ENCODE measurements at places on chromosomes 12 and 14.

- DNase-seq, result no peak
These were observed 6.2 kb downstream of the IRF2BPL start for GRCh38 chr14:77022236-77022852.

- DNase-seq, result no peak
These were observed 50.3 kb downstream of the IRAK3 start for GRCh38 chr12:66239295-66239694.

- no peak for DNase-seq
These were observed 115.4 kb upstream of the PRICKLE1 start for GRCh38 chr12:42704810-42705401.

DNA sequence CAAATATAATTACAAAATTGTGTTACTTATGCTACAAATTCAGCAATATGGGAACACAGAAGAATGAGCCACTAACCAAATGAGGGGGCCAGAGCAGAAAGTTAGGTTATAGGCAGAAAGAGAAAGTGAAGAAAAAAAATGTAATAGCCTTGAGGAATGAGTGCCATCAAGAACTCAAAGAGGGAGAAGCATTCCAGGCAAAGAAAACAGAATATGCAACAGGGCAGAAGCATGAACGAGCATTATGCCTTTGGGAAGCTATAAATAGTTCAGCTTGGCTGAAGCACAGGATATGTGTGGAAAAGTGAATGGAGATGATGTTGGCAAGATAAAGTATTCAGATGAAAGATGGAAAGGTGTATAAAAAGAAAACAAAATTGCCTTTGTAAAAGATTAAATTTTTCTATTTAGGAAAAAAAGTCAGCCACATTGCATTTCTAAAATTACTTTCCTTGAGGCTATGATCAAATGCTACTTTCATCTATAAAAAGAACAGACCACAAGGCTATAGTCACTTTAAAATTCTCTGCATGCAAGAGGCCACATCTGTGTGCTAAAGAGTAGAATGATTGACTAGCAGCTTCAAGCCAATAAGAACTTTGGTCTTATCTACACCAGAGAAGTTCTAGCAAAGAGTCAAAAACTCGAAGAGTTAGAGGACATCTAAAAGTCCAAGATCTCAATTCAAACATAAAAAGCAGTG is 193.6 kb upstream of the GARIN6 start:
- no peak for DNase-seq

DNA sequence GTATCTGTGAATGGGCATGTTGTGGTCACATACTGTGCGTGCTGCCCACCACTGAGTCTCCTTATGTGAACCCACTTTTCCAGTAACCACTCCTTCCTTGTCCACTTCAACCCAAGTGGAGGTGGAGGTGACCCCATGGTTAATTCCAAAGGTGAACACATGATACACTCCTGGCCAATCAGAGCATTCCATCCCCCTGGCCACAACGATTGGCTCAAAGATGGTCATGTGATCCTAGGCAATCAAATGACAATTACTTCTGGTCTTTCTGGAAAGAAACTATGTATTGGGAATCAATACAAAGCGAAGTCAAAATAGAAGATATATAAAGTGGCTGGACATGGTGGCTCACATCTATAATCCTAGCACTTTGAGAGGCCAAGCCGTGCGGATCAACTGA is 20.2 kb upstream of the CCDC60 start:
- DNase-seq, result no peak

GRCh38 chr12:17928708-17929366 is 161.2 kb downstream of the RERGL start:
- no peak for DNase-seq

GRCh38 chr14:61568572-61569011 is 126.7 kb upstream of the HIF1A start:
- no peak for DNase-seq

DNA sequence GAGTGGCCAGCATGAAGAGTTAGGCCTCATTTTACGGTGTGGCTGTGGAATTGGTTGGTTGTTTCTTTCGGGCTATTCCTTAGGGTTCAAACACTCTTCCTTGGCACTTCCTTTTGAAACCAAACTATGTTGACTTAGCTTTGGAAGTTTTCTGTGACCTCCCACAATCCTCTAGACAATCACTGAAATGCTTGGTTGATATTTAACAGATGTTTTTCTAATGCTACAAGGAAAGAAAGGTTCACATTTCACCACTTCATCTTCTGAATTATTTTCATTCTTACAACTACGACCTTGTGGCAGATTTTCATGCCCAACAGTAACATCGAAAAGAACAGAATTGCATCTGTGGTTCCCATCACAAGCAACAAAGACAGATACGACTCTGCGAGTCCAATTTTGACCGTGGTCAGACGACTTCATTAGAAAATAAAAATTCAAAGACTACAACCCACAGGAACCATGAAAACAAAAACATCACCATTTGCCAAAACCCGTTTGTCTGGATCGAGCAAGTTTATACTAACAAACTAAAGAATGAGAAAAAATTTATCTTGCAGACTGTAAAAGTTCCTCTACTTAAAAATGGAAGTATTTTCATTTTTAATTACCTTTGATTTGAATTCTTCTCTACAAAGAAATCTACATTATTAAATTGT is 16.9 kb downstream of the PRKAB1 start:
- DNase-seq, result no peak

- DNase-seq, result no peak
These were observed 155.8 kb upstream of the FKBP4 start for GRCh38 chr12:2639020-2639298.

GRCh38 chr12:13170892-13171490 is 25.5 kb upstream of the EMP1 start:
- no peak for DNase-seq

DNA sequence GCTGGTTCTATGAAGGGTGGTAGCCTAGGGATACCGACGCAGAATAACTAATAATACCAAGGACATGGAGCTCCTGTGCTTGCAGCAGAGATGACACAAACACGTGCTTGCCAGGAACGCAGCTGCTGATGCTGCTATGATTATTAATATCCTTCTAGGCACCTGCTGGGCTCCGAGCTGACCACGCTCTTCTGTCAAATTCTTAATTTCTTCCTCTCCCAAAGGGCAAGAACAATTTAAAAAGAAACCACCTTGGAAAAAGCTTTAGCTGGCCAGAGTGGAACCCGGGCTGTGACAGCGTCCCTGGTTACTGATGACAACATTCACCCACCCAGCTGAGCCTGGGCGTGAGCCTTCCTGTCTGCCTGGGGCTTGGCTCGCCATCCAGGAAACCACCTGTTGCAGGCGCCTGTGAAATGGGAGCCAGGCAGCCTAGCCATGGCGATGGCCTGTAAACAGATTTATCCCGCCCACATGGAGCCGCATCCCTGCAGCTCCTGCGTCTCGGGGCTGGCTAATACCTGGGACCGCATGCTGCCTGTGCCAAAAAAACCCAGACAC is 28.8 kb downstream of the CLMN start:
- no peak for DNase-seq

- DNase-seq, result no peak
These were observed 150.9 kb upstream of the GRIP1 start for GRCh38 chr12:66829660-66830325.

DNA sequence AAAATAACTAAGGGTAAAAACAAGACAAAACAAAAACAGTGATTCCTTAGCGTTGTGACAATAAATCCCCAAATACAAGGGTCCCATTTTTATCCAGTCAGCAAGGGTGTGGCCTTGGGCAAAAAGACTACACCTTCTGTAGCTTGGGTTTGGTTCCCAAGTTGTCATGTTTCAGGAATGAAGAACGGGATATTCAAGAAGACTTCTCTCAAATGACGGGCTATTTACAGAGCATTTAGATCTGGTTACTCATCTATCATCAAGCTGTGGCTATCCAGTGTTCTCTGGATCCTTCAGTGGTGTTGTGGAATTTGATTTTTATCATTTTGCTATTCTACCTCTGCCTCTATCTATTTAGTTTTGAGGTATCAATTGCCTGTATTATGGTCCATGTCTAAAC is 219.7 kb downstream of the SLC25A21 start:
- DNase-seq, result no peak

Measured in stimulated activated CD4-positive, alpha-beta T cell treated with anti-CD3 and anti-CD28 coated beads, TNF-alpha, amount 100 ng/mL, for 24 hours (primary cell).